Activated CD4-positive, CD25-positive, alpha-beta regulatory T cell (primary cell): ENCODE measurements at places on chromosomes 7 and 10.

GRCh38 chr7:45921699-45922519 is 837 bp upstream of the IGFBP3 start:
- no peak for DNase-seq

DNA sequence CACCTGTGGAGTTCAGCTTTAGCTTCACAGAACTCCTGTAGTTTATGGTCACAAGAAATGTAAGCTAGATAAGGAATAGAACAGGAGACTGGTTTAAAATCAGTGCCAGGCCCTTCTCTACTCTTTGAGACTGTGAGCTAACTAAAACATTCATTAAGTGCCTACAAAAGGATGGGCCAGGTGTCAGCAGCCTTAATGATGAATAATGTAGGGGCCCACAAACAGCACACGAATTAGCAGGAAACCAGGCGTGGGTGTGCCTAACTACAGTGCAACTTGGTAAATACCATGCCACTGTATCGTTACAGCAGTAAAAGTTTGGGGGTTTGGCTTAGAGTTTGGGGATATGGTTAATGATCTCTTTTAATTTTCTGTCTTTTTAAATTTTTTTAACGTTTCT is 6.1 kb upstream of the ABLIM1 start:
- no peak for DNase-seq

DNA sequence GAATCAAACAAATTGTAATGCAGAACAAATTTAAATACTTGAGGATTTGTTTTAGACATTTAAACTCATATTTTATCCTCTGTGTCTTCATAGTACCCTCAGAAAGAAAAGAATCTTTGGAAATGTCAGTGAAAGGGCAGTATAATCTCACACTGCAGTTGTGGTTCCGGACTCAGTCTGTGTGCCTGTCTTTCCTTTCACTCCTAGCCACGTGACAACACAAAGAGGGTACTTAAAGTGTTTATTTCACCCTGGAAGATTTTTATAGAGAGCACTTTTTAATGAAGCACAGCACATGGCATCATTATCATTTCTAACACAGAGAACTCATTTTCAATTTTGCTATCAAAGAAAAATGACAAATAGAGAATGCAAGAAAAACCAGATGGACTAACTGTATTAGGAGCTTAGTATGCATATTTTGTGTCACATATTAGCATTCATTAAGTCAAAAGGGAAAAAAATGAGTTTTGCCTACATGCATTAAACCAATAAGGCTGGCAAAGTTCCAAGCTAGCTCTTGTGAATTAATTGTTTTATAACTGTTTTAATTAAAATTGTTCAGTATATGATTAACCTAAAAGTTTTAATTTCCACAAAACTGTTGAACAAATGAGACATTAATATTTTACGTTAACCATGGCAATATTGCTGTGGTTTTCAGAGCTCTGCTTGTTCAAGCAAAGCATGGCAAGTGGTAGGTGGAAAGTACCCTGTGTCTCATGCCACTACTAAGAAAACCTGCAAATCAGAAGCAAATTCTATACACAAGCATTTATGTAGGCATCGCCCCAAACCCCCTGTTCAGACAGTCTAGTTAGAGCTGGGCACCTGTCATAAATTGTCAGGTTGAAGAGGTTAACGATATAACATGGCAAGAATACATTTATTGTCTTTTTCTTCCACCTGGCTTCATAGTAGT is 65.9 kb downstream of the AUTS2 start:
- DNase-seq = no peak

- no peak for DNase-seq
These were observed 150.1 kb downstream of the PLPP4 start for GRCh38 chr10:120607016-120607709.

- no peak for DNase-seq
These were observed 289.0 kb downstream of the TNS3 start for GRCh38 chr7:47292832-47293309.

DNA sequence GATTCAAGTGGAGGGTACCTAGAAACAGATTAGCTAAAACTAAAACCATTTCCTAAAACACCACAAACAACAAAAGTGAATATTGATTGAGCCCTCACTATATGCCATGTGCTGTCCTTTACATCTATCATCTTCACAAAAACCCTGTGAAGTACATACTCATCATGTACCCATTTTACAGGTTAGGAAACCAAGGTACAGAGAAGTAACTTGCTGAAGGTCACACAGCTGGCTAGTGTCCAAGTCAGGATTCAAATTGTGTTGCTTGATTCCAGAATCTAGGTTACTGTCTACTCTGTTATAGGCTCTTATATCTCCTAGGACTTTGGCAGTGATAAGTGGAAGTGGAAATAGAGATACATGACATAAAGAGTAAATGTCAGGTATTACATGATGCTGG is 463.8 kb downstream of the LRMDA start:
- DNase-seq = no peak

DNA sequence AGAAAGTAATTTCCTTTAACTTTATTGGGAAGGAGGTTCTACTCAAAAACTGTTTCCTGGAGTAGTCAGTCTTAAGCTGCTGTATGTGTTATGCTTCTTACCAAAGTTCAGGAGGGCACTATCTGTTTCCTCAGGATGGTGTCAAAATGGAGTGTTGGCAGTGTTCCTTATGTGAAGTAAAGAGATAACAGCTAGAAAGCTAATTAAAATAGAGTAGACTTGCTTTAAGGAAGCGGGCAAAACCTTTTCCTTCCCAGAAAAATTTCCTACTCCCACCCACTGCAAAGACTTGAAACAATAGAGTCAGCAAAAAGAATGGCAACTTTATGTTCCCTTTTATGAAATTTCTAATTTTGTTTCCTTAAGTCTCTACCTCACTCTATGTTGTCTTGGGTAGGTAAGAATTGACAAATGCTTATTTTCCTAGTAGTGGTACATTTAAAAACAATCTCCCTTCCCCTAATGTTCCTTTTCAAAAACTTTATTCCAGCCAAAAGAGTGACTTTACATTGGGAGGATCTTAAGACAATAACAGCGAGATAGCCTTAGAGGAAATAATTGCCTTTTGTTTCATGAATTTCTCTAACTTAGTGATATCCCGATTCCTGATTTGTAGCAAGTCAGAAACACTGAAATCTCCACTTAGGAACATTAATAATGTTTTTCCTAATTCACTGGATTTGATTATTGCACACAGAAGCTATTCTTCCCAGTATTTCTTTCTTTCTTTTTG is 26.5 kb upstream of the ENTPD1 start:
- no peak for DNase-seq

DNA sequence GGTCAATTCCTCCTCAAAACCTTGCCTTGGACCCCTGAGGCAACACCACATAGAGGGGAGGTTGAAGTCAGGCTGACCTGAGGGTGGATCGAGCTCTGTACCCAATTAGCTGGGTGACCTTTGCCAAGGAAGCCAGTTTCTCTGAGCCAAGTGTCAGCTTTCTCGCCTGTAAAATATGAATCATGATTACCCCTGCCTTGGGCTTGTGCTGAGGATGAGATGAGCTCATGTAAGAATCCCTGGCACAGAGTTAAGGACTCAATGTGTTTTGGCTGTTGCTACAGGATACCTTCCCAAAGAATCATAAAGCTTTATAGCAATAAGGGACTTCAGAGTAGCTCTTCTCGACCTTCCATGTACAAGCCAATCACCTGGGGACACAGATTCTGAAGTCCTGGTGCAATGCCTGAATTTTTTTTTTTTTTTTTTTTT is 43.5 kb upstream of the CACUL1 start:
- DNase-seq = no peak

- no peak for DNase-seq
These were observed 226.4 kb downstream of the BUB3 start for GRCh38 chr10:123380491-123381085.

DNA sequence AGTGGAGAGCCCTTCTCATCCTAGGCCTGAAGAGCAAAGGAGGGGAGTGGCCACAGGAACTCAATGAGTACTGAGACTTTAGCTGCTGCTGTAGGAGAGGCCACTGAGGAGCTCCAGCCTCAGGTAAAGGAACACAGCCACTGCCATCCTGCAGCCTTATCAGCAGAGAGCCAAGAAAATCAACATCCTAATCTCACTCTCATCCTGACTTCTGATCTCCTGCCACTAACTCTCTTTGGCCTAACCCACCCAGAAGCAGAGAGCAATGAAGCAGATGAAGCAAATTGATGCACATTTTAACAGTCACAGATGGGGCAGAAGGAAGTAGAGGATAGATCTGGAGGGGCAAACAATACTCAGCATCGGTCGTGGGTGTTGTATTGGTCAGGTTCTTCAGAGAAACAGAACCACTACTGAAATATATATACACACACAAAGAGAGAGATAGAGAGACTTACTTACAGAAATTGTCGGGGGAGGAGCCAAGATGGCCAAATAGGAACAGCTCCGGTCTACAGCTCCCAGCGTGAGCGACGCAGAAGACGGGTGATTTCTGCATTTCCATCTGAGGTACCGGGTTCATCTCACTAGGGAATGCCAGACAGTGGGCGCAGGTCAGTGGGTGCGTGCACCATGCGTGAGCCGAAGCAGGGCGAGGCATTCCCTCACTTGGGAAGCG is 297.6 kb downstream of the MTERF1 start:
- DNase-seq = no peak

DNA sequence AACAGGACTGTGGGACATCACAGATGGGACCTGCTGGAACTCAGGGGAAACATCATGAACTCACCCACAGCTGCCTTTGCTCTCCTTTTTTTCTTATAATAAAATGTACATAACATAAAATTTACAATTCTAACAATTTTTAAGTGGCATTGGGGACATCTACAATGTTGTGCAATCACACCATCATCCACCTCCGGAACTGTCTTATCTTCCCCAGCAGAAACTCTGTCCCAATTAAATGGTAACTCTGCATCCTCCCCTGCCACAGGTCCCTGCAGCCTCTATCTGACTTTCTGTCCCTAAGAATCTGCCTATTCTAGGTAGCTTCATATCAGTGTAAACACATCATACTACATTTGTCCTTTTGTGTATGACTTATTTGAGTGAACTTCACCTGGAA is 19.4 kb upstream of the TMEM72 start:
- DNase-seq = no peak

GRCh38 chr10:115118346-115118745 is 25.2 kb downstream of the ATRNL1 start:
- no peak for DNase-seq

DNA sequence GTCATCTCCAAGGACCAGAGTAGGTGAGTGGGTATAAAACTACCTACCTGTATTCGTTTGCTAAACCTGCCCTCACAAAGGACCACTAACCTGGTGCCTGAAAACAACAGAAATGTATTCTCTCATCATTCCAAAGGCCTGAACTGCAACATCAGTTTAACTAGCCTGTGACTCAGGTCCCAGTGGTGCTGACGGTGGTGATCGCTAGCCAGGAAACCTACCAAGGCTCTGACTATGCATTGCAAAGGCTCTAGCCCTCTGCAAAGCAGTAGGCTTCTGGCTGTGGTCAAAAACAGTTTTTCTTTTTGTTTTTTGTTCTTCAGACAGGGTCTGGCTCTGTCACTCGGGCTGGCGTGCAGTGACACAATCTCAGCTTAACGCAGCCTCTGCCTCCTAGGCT is 107.5 kb downstream of the NPTX2 start:
- DNase-seq = no peak

GRCh38 chr7:143960813-143961610 is 6.4 kb downstream of the OR2F1 start:
- DNase-seq = no peak

DNA sequence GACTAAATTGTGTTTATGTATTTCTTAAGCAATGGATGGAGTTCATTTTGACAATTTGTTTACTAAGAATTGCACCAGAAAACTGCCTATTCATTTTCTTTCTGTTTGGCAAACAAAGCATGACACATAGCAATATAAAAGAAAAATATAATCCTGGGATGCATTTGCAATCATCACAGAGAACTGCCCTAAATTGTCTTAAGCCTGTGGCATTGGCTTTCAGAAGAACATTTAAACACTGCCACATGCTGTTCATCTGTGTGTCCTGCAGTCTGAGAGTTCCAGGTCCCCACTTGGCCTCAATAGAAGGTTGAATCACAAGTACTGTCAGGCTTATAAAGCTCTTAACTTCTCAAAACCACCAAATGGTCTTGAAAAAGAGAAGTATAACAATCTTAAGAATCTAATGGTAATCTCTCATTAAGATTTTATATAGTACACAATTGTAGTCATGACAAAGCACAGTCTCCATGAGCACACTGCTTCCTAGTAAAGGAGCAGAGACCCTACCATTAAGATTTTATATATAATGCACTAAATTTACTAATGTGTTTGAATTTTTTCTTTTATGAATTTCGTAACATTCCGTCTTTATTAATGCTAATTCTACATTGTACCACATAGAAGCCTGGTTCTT is 29.9 kb downstream of the RNLS start:
- DNase-seq = no peak

- no peak for DNase-seq
These were observed 7.6 kb upstream of the SYPL1 start for GRCh38 chr7:106119719-106120118.

DNA sequence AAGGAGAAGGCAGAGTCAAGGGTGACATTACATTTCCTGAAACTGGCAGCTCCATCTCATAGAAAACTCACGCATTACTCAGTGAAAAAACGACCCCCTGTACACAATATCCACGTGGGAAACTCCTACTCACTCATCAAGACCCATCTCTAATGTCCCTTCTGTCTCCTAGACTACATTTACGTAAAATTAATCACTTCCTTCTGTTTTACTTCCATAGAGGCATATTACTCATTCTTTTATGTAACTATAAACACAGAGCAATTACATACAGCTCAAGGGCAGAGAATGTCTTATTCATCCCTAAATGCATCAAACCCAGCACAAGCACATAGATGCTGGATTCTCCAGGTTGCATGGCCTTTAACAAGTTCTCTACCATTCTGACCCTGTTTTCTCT is 281.8 kb downstream of the KCNMA1 start:
- no peak for DNase-seq

DNA sequence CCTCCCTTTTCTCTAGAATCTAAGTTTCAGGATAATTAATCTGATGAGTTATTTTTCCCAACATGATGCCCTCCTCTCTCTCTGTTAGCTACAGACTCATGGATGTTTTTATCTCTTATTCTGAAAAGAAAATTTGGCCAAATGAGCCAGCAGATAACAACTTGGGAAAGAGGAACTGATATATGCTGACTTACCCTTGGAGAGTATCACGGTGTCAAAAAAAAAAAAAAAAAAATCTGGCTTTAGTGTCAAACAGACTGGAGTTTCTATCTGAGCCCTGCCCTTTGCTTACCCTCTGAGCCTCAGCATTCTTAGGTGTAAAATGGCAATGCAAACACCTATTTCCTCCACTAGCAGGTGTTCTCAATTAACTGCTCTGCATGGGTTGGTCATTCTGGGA is 190.4 kb downstream of the AHR start:
- no peak for DNase-seq

DNA sequence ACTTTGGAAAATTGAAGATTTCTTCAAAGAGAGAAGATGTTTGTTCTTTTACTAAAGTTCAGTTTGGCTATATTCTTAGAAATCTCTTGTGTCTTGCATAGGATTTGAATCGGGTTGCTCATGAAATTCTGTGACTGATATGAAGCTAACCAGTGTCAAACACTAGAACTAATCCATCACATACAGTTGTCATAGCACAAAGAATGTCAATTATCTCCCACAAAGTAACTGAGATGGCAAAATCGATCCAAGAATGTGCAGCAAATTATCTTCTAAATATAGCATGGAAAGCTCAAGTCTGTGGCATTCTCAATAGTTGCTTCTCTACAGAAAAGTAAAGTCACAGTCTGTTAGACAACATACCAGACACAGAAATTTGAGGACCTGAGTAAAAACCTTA is 768.1 kb upstream of the LRRN3 start:
- DNase-seq = no peak
